Glomerular endothelial cell (primary cell): ENCODE measurements at places on chromosomes 16 and 17. TPM values are rescaled to one million over a fixed set of nuclear protein-coding genes. Genes with fewer than 3 reads are reported as not detected.

GRCh38 chr17:49748791-49749190, 15.1 kb downstream of the FAM117A start:
- no peak for DNase-seq

DNA sequence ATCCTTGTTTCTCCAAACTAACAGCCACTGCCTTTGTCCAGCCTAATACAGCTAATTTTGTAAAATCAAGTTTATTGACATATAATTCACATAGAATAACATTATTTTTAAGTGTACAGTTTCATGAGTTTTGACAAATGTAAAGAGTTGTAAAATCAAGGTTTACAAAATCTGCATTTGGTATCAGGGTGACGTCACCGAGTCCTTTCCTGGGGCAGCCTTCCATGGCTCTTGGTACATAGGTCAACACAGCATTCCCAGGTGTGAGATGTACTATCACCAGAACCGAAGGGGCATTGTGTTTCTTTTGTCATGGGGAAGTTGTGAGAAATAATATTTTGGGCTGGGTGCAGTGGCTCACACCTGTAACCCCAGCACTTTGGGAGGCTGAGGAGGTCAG, 42.9 kb downstream of the PSMD12 start:
- no peak for DNase-seq

Gene CCL3
- not detected in 2 replicates for total RNA-seq

GRCh38 chr16:66651474-66651765, 45.1 kb downstream of the CMTM4 start:
- no peak for DNase-seq

GRCh38 chr17:45013021-45013997, 38.1 kb downstream of the DCAKD start:
- no peak for DNase-seq

Gene MYH8
- total RNA-seq = not detected in 2 replicates

Gene ZFP90
- total RNA-seq = 25.0 and 32.6 TPM in 2 replicates

Gene CLEC18A
- total RNA-seq = 1.7 TPM in 1 of 2 replicates, not detected in the other

Gene GNGT2
- 1.4 and 2.9 TPM in 2 replicates for total RNA-seq

Gene KRT13
- not detected in 2 replicates for total RNA-seq

GRCh38 chr16:66291833-66292232, 74.7 kb upstream of the CDH5 start:
- no peak for DNase-seq

Gene MT1G
- not detected in 2 replicates for total RNA-seq

DNA sequence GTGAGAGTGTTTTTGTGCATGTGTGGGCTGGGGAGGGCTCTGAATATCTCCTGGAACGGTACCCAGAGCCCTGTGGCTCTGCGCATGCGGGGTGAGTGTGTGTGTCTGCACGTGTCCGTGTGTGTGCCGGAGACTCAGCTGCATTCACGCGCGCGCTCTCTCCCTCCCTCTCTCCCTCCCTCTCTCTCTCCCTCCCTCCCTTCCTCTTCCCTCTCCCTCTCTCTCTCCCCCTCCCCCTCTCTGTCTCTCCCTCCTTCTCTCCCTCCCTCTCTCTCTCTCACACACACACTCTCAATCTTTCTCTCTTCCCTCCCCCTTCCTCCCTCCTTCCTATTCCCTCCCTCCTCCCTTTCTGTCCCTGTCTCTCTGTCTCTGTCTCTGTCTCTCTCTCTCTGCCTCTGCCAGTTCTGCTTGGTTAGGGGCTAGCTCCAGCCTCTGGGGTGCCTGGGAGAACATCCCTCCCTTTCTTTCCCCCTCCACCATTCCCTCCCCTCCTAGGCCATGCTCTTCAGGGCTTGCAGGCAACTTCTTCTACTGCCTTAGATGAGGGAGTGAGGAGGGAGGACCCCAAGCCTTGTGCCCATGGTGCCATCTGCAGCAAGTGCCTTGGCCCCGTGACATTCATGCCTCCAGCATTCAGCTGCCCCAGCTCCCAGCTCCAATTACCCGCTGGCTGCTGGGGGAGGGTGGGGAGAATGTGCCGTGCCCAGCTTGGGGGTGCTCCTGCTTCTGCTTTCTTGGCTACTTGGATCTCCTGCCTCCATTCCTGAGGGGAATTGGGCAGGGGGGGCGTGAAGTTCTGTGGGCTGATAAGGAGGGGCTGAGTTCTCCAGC, 6.4 kb downstream of the THRA start:
- no peak for DNase-seq

DNA sequence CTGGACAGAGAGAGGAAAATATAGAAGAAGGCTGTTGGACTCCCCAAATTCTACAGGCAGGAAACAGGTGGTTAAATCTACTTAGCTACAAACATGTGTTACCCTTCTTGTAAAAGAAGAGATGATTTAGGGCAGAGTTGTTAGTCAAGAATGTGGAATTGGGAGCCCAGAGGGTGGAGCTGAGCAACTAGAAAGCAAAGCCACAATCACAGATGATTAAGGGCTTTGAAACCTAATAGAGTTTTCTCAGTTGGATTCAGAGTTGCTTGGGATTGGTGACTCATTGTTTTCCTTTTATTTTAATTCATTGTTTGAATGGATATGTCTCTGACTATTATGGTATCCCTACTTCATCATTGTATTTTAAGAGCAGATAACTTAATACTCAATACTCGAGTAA, 6.2 kb downstream of the ACSM5 start:
- DNase-seq = no peak

Gene IGFALS
- total RNA-seq = not detected in 2 replicates

DNA sequence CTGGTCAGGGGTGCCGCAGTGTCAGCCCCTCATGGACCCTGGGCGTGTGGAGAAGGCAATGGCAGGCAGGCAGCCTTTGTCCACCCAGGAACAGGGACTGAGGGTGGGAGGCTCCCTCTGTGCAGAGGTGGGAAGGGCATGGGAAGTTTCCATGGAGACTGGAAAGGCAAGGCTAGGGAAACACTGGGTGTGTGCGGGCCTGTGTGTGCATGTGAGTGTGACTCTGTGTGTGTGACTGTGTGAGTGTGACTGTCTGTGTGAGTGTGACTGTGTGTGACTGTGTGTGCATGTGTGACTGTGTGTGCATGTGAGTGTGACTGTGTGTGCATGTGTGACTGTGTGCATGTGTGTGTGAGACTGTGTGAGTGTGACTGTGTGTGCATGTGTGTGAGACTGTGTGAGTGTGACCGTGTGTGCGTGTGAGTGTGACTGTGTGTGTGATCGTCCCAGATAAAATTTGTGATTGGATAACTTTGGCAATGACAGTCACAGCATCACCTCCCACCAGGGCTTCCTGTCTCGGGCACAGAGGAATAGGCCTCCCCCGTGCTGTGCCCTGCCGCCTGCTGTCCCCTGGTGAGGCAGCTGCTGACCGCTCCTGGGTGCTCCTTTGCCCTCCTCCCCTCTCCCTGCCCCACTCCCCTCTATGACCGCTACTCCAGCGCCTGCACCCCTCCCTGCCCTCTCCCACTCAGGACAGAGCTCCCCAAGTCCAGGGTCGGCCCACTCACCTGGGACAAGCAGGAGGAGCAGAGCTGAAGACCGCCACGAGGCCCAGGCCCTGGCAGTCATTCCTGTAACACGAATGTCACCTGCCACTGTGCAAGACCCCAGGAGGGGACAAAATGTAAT, 698 bp downstream of the CD300C start:
- no peak for DNase-seq

Gene HS3ST6
- total RNA-seq = not detected in 2 replicates

Gene NKIRAS2
- 90.9 and 95.7 TPM in 2 replicates for total RNA-seq

GRCh38 chr17:13346996-13347762, 254.6 kb downstream of the HS3ST3A1 start:
- no peak for DNase-seq

Gene NPIPB9
- total RNA-seq = 0.92 and 2.0 TPM in 2 replicates

Gene SGCA
- total RNA-seq = not detected in 2 replicates

DNA sequence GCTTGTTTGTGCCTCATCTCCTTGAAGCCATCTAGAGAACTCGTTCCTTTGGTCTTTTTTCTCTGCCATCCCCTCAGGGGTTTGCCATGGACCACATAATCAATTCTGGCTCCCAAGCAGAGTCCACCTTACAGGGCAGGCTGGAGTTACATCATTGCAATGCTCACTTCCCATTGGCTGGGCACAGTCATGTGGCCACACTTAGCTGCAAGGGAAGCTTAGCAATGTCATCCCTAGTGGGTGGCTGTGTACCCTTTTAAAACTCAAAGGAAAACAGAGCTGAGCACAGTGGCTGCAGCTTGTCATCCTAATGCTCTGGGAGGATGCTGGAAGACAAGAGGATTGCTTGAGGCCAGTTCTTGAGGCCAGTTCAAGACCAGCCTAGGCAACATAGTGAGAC, 41.9 kb upstream of the POLR3E start:
- no peak for DNase-seq

DNA sequence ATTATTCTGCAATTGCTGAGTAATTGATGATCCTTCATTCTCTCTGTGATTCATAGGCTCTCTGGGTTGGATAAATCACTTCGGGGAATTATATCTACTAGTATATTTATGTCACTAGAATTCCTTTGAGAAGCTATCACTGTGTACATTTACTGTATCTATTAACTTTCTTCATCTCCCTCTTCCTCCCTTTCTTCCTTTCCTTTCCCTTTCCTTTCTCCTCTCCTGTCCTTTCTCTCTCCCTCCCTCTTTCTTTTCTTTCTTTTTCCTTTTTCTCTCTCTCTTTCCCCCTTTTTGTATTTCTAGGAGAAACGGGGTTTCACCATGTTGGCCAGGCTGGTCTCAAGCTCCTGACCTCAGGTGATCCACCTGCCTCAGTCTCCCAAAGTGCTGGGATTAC, 711.8 kb downstream of the WWOX start:
- DNase-seq = no peak

GRCh38 chr17:27543958-27544349, 87.0 kb upstream of the LGALS9 start:
- DNase-seq = no peak
